Trophoblast cell (in vitro differentiated cells and primary cell): ENCODE measurements at places on chromosomes 7 and 10.

DNA sequence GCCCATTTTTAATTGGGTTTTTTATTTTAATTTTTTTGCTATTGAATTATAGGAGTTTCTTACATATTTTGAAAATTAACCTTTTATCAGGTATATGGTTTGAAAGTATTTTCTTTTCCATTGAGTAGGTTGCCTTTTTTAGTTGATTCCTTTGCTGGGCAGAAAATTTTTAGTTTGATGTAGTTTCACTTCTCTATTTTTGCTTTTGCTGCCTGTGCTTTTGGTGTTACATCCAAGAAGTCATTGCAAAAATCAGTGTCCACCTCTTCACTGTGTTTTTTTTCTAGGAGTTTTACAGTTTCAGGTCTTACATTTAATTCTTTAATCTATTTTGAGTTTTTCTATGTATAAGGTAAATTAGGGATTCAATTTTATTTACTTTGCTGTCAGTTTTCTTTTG is 129.8 kb upstream of the FERD3L start:
- no peak for DNase-seq

DNA sequence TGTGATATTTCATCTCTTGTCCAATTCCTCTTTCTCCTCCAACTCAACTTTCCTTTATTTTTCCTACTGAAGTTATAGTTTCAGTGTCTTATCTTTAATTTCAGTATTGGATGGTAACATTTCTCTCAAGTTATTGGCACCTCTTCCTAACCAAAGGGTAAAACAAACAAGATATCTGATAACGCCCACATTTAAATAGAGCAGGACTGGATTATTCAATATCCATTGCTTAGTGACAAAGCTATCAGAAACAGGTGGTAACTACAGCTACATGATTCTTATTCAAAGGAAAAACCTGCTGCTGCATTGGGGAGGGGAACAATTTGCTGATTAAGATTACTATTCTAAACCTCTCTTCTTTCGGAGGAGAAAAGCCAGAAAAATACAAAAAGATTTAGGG is 87.8 kb downstream of the TAF3 start:
- no peak for DNase-seq

GRCh38 chr10:7519351-7519750 is 108.5 kb upstream of the SFMBT2 start:
- DNase-seq = peak; percentile 79

DNA sequence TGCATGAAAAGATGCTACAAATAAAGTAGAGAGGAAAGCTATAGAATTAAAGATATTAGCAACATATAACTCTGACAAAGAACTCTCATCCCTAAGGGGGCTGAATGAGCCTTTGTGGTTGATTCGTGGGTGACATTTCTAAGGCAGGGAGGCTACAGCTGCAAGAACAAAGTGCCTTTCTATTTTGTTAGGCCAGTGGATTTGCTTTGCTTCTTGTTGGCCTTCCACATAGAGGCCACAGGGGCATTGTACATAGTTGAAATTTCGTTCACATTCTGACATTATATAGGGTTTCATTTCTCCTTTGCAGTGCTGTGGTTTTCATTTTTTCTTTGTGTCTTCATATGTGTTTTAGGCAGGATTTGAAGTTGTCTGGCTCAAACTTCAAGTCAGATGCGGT is 819.2 kb upstream of the C7orf33 start:
- no peak for DNase-seq

DNA sequence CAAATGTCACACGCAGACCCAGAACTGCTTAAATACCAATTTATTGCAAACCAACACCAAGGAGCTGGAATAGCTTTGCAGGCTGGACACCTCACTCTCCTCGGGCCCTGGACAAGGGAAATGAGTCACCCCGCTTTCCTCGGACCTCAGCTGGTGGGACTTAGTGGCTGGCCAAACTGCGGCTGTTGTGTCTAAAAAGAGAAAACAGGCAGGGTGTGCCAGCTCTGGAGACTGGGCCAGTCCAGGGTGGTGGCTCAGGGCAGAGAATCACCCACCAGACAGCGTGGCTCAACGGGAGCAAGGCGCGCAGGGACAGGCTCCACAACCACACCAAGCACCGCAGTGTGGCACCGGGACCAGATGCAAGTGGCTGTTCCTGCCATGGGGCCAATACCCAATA is 58.2 kb upstream of the CAMK2B start:
- no peak for DNase-seq

GRCh38 chr7:129394982-129395914 is 39.0 kb upstream of the STRIP2 start:
- DNase-seq = no peak

- no peak for DNase-seq
Observed at GRCh38 chr10:125694883-125695282, 11.9 kb upstream of the TEX36 start.

DNA sequence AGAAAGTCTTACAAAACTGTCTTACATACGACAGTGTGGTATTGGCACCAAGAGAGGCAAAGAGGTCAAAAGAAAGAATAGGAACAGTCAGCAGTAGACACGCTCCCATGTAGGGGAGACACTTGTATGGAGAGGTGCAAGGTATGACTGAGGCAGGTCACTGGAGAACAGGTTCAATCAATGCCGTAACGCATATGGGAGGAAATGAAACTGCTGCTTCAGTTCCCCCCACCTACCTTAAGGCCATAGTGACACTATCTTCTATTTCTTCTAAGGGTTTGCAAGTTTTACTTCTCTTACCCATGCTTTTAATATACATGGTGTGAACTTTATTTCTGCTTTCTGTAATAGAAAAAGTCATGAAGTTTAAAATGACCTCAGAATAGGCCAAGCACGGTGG is 5.5 kb upstream of the PITRM1 start:
- DNase-seq = no peak

GRCh38 chr10:21479570-21480315 is 45.7 kb downstream of the SKIDA1 start:
- DNase-seq = no peak

DNA sequence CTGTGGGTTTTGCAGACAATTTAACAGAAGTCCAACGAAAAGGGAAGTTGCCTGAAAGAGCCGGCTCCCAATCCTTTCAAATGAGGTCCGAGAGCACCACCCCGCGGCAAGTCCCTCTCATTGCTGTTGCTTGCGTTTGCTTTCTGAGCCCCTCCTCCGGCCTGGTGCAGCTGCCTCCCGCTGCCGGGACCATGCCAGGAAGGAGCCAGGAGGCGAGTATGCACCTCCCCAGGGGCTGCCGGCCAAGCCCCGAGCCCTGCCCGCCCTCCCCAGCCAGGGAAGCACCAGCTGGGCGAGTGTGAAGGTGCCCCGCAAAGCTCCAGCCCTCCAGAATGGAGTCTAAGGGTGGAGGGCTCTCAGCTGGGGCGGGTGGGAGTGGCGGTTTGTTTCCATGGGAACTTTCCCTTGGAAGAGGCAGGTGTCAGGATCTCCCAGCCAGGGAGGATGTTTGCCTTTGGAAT is 25.8 kb upstream of the PPP2R2D start:
- DNase-seq = peak; percentile 77

DNA sequence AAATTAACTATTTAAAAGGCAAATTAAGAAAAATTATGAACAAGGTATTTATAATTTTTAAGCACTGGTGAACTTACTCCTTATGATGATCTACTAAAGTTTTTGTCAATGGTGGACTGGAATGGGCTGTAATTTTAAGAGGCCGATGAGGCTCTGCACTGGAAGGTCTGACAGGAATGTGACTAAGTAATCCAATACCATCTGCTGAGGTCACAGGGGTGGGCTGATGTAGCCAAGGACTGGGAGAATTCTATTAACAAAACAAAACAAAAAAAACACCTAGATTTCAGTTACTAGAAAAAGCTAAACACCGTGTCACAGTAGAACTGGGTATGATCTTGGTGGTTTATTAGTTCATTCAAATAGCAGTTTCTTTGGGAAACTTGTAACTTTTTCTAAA is 75.9 kb downstream of the NRBF2 start:
- no peak for DNase-seq

GRCh38 chr7:840001-840600 is 7.8 kb downstream of the SUN1 start:
- DNase-seq = no peak

- no peak for DNase-seq
Observed at GRCh38 chr10:26909753-26910152, 49.0 kb upstream of the ABI1 start.

DNA sequence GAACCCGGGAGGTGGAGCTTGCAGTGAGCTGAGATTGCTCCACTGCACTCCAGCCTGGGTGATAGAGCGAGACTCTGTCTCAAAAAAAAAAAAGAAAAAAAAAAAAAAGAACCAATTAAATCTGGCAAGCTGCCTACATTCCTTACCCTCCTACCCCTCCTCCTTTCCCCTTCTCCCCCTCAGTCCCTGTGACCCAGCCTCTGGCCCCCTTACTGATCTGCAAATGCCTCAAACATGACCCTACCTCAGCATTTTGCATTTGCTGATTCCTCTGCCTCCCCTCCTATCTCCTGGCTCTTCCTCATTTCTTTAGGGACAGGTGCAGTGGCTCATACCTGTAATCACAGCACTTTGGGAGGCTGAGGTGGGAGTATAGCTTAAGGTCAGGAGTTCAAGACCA is 19.3 kb downstream of the CDHR3 start:
- DNase-seq = no peak

DNA sequence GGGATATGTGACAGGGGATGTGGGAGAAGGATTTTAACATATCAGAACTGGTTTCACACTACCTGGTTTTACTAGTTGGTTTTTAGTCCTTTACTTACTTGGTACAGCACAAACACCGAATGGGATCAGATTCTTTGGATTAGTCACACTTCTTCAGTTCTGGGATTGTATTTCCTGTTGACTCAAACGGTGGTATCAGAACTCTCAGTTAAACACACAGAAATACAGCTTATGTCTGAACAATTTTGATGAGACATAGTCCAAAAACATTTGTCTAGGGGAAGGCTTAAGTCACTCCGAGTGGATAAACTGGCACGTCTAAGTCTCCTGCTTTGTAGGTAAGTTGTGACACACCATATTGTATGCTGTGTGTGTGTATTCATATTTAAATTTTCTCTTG is 480.5 kb downstream of the PHTF2 start:
- no peak for DNase-seq

DNA sequence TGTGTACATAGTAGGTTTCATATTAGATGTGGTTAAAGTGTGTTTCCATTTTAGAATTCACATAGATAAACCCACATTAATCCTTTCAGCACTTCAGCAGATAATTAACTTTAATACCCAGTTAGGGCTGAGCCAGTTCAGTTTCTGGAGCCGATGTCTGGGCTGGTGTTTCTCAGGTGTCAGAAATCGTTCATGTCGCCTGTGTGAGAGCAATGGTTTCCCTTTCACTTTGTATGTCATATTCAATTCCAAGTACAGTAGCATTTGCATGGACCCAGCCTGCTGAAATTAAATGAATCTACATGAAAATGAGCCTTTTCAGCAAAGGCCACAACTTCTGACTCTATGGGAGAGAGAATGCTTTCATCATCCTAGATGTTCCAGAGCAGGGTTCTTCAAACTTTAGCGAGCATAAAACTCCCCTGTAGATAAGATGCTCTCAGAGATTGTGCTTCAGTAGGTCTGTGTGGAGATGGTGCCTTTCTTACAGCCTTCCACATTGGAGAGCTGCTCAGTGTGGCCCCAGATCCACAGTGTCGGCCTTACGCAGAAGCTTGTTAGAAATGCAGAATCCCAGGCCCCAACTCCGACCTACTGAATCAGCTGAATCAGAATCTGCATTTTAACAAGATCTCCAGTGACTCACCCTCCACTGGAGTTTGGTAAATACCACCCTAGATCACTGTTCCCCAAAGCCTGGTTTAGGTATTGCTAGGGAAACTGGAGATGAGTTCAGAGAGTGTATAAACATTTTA is 19.6 kb downstream of the WIPF3 start:
- no peak for DNase-seq

GRCh38 chr7:134908289-134908688 is 78.0 kb upstream of the AGBL3 start:
- no peak for DNase-seq

GRCh38 chr10:73998623-73998928 is 660 bp downstream of the VCL start:
- peak; percentile 5 for DNase-seq

DNA sequence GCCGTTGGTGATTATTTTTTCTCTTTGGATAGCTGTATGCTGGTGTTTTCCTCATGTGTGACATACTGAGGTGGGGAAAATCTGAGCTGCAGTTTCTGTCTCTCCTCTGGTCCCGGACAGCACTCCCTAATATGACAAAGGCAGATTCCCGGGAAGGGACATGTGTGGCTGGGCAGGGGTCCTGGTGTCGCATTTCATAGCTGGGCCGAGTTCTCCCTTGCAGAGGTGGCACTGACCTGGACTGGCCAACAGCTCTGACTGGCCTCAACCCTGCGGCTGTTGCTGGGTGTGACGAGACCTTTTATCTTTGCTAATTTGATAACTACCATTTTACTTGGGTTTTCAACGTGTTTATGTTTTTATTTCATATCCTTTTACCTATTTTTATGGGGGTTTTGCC is 248.6 kb upstream of the TCERG1L start:
- DNase-seq = no peak

DNA sequence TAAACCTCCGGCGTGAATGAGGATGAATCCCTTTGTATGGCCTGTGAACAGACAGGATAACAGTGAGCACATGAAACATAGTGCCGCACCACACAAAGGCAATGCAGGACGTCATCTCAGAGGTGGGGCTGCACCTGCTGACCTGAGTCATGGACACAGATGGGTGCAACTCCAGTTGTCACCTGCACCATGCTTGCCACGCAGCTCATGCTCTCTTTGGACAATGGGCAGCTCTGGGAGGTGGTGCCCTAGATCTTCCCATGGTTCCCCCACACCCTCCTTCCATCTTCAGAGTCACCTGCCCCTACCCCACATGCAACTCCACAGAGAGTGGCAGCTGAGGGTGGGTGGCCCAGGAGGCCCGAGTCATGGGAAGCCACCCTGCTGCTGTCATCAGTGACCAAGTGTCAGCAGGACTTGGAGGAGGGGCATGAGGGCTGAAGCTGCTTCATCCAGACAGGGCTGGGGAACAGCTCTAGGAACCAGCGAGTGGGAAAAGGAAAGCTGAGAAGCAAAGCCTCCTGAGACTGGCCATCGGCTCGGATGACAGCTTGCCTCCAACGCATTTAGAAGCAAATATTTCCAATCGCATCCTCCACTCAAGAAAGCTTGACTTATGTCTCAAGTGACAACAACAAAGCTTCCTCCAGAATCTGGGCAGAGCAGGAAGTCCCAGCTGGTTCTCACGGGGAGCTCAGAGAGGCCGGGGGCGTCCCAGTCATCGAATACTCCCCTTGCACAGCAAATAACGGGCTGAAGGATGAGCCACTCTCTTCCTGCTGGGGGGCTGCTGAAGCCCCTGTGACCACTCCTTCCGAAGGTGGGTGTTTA is 27.1 kb downstream of the VIPR2 start:
- no peak for DNase-seq

DNA sequence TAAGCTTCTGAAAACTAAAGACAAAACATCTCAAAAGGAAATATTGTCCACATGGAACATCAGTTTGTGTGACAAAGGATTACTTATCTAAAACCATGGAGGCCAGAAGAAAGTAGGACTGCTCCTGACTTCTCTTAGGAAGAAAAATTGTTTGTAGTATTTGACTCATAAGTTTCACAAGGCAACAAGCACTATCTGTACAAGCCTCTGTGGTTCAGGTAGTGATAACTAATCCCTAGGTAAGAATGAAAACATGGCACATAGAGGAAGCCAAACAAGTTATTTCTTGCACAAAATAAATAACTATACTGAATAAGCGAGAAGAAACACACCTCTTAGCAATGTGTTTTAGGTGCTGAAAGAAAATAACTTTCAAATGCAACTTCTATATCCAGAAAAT is 30.3 kb downstream of the TFPI2 start:
- DNase-seq = no peak

GRCh38 chr10:58175990-58176900 is 91.4 kb downstream of the IPMK start:
- no peak for DNase-seq
